ENCODE measurements at places on chromosomes 11 and 22. TPM values are rescaled to one million over a fixed set of nuclear protein-coding genes. Genes with fewer than 3 reads are reported as not detected.

The TUBA8 gene
- 2.5 TPM for total RNA-seq

The BRD1 gene
- 34.9 TPM for total RNA-seq

The ALKBH8 gene
- total RNA-seq: 5.3 TPM

GRCh38 chr11:62538470-62539237 lies 8.0 kb downstream of the AHNAK start:
- DNase-seq: peak; percentile 23

The DGKZ gene
- 44.9 TPM for total RNA-seq

- no peak for DNase-seq
Measured at GRCh38 chr11:27722117-27722952, 22.1 kb upstream of the BDNF start.

The KCNJ11 gene
- 2.1 TPM for total RNA-seq

All from left colon (tissue), 2 donors.